Activated CD8-positive, alpha-beta memory T cell treated with anti-CD3 and anti-CD28 coated beads for 1 hour (primary cell): ENCODE measurements at places on chromosomes 3 and 15.

GRCh38 chr15:71272932-71273331 is 157.7 kb downstream of the THSD4 start:
- DNase-seq: no peak

- DNase-seq: peak; percentile 29
Observed at GRCh38 chr3:133927540-133928066, 31.9 kb upstream of the RAB6B start.

DNA sequence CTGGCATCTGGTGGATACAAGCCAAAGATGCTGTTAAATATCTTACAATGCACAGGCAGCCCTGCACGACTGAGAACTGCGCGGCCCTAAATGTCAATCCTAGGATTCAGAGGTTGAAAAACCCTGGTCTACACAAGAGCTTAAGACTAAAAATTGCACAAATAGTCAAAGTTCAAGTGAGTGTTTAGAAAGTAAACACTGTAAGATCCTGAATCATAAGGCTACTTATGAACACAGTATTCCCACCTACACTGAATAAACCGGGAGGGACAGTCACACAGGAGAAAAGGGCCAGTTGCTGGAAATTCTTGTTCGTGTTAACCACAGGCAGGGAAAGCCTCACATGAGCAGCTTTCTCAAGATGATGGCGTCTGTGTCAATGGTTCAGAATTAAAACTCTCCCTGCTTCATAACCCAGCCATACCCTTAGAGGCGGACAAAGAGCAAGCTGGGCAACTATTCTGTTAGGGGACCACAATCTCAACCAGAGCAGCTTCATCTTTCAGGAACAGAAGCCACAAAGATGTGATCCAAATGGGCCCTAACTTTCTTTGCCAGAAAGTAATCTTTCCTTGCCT is 37.7 kb downstream of the LRIG1 start:
- DNase-seq: no peak

DNA sequence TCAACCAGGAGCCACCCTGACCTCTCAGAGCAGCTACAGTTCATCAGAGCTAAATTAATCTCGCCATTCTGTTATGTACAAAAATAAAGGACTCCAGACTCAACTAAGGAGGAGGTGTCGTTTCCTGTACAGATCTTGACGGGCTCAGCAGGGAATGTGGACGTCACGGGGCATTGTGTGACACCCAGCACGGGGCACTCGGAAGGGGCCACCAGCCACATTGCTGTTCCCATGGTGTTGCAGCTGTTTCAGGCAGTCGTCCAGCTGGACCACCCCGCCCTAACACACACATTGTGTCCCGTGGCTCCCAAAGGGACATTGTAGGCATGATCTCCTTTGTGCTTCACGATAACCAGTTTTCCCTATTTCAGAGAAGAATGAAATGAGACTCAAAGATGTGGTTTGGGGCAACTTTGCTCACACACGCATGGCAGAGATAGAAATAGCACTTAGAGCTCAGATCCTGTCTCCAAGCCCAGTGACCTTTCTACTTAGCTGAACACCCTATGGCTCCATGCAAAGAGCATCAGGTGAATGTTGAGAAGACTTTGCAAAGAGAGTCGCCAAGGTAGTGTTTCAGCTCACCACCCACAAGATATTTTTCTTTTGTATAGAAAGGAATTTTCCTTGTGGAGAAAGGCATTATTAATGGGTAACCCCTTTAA is 5.5 kb downstream of the SSUH2 start:
- no peak for DNase-seq

GRCh38 chr3:177358091-177358976 is 161.1 kb upstream of the TBL1XR1 start:
- DNase-seq: peak; percentile 26

DNA sequence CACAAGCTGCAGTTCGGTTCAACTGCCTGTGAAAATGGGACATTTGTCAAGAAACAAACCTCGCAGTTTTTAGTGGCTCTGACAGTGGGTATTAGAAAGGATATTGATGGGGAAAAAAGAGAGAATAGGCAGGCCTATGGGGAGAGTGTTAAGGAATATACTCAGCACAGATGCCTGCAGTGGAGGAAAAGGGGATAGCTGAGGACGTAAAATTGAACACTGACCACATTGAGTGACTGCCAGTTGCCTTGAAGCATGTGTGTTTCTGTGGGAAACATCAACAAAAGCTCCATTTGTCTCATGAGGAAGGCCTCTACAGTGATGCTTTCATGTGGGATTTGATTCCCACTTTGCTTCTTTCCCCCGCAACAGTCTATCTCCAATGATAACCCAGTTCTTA is 1042.1 kb downstream of the TUSC7 start:
- no peak for DNase-seq

- DNase-seq: no peak
Observed at GRCh38 chr3:188948281-188948996, 223.3 kb upstream of the TPRG1 start.

GRCh38 chr3:148992027-148992634 is 791 bp downstream of the GYG1 start:
- no peak for DNase-seq
